Natural killer cell (primary cell): ENCODE measurements at places on chromosomes 5 and 9.

DNA sequence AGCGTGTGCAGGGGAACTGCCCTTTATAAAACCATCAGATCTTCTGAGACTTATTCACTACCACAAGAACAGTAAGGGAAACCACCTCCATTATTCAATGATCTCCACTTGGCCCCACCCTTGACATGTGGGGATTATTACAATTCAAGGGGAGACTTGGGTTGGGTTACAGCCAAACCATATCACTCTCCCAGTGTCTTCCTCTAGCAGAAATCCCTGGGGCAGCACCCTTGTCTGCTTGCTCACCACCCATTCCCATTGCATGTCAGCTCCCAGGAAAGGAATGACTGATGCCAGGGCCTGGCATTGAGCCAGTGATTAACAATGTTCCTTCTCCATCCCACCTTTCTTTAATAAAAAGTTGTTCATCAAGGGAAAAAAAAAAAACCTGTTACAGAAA is 199.0 kb downstream of the IRX1 start:
- DNase-seq, result no peak

- DNase-seq, result no peak
Observed at GRCh38 chr9:9753266-9753665, 859.5 kb downstream of the PTPRD start.

DNA sequence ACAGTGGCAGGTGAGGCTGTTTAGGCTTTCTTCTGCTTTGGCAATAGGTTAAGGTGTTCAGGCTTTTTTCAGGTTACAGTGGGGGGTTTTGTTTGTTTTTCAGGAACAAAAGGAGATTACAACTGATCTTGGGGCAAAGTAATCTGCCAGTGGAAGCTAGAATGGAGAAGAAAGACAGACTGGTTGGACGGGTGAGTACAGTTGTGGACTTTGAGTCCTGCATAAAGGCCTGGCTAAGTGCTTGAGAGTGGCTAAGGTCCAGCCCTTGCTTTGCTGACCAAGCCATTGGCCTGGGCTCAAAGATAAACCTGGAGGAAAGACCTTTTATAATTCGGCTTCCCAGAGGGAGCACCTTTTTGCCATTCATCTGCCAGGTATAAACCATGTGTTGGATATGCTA is 63.1 kb downstream of the MTMR12 start:
- no peak for DNase-seq

- DNase-seq, result no peak
Observed at GRCh38 chr5:164742025-164742424, 1236.6 kb downstream of the MAT2B start.

- DNase-seq, result no peak
Observed at GRCh38 chr9:126363847-126364671, 37.4 kb downstream of the MVB12B start.

- no peak for DNase-seq
Observed at GRCh38 chr5:157984611-157985010, 125.7 kb upstream of the CLINT1 start.

GRCh38 chr9:101706997-101707396 is 31.4 kb downstream of the GRIN3A start:
- DNase-seq, result no peak

GRCh38 chr9:124496463-124496862 is 10.7 kb downstream of the NR5A1 start:
- DNase-seq, result no peak

DNA sequence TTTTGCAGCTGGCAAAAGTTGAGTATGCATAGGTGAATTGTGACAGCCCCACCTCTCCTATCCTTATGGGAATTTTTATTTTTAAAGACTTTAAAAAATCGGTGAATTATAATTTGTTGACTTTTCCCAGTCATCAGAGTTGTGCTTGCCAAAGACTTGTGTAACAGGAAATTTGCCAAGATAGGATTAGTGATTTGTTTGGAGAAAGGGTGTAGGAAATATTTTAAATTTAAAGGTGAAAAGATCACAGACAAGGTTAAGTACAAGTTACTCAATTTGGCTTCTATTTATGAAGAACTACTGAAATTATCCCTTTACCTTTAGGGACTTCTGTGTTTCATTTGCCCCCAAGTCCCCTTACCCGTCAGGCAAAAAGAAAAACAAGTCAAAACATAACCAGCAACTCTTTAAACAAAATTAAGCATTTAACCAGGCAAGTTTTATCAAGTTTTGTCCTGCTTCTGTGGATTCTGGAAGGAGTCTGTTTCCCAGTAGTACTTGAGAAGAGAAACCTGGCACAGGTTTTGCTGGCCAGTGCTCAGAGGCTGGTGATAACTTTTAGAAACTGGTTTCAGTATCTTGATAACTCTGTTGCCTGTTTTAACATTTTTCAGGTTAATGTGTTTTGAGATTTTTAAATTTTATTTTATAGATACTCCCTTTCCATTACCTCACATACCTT is 285.4 kb downstream of the MAST4 start:
- no peak for DNase-seq

DNA sequence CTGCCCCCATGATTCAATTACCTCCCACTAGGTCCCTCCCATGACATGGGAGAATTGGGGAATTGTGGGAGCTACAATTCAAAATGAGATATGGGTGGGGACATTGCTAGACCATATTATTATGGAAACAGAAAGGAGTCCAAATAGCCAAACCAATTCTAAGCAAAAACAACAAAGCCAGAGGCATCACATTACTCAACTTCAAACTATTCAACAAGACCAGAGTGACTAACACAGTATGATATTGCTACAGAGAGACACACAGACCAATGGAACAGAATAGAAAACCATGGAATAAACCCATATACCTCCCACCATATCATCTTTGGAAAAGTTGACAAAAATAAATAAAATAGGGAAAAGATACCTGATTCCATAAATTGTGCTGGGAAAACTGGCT is 710.5 kb upstream of the CDH9 start:
- no peak for DNase-seq

DNA sequence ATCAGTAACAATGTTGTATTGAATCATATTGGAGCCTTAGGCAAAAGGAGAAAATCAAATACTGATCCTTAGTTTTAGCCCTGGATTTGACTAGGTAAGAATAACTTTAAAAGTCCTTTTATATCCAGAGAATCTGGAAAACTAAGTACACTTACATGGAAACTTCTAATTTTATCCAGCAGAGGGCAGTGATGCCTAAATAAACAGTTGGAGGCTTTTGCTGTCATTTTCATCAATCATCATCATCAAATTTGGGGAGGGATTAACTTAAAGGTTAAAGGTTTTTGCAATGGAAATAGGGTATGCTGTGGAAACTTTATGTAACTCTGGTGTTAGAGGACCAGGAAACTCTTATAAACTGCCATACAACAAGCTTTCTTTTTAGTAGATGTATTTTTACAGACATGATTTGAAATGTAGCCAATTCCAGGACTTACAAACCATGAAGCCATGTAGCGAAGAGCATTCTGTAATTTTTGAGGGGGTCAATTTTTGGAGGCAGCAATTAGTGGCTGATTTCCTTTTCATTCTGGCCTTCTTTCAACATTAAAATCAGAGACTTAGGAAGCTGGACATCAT is 112.7 kb downstream of the OSTF1 start:
- peak; percentile 70 for DNase-seq

GRCh38 chr9:109270441-109270840 is 50.4 kb downstream of the EPB41L4B start:
- DNase-seq, result no peak

- DNase-seq, result no peak
Observed at GRCh38 chr9:114995681-114996221, 65.4 kb upstream of the TNFSF8 start.

DNA sequence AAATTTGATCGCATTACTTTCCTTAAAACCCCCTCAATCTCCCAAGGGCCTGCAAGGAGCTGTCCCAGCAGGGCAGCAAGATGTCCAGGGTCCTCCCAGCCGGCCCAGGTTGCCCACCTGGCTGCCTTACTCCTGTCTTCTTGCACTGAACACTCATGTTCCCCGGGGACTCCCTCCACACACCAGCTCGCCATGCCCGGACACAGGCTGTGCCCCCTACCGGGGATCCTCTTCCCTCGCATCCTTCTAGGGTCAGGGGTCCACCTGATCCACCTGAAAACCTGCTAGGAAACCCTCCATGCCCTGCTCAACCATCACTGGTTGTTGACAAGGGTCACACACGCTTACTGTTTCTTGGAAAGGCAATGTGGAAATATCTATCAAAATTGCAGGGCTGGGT is 172.0 kb upstream of the MSX2 start:
- DNase-seq, result no peak

- DNase-seq, result no peak
Observed at GRCh38 chr5:71693828-71694427, 25.1 kb upstream of the CARTPT start.

- no peak for DNase-seq
Observed at GRCh38 chr9:137381501-137382443, 41.2 kb downstream of the EXD3 start.

GRCh38 chr9:113649054-113649453 is 185.5 kb downstream of the RGS3 start:
- DNase-seq, result no peak

DNA sequence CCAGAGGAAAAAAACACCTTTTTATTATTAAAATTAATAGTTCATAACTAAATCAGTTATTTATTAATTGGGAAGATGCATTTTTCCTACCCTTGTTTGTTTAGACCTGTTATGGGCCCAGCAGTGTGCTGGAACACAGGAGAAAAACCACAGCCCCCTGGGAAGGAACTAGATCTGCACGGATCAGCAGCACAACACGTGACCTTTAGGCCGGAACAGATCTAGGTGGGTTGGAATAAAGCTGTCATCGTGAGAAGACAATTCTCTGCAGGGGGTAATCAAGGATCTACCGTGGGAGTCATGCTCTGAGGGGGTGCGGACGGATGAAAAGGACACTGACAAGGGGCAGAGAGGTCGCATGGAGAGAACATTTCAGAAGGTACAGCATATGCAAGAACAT is 95.8 kb upstream of the SPATA31C2 start:
- DNase-seq, result no peak

- DNase-seq, result no peak
Observed at GRCh38 chr9:304106-304505, 89.4 kb downstream of the DOCK8 start.

DNA sequence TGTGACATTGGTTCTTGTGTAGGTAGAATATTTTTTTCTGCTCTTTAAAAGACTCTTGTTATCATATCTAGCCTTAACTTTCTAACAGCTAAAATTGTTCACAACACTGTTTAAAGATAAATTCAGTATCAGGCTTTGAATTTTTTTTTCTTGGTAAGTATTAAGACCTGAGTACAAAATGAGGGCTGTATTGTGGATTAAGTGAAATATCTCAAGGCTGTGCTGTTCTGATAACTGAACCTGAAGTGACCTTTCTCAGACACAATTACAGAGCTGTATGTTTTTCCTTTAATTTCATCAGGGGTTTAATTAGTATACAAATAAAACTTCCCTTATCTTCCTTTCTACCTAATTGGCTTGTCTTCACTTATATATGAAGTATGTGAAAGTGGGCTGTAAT is 290.5 kb downstream of the CCDC171 start:
- DNase-seq, result no peak

GRCh38 chr5:10932426-10932825 is 171.4 kb upstream of the DAP start:
- no peak for DNase-seq

GRCh38 chr9:131677444-131678180 is 62.3 kb downstream of the RAPGEF1 start:
- no peak for DNase-seq

- no peak for DNase-seq
Observed at GRCh38 chr5:142109331-142110045, 909 bp downstream of the NDFIP1 start.

GRCh38 chr9:114957558-114957957 is 27.2 kb upstream of the TNFSF8 start:
- no peak for DNase-seq

GRCh38 chr5:170139786-170140335 is 34.2 kb downstream of the FOXI1 start:
- no peak for DNase-seq

- DNase-seq, result no peak
Observed at GRCh38 chr5:89120719-89121118, 237.7 kb upstream of the MEF2C start.

GRCh38 chr5:7533941-7534340 is 138.0 kb downstream of the ADCY2 start:
- no peak for DNase-seq

- DNase-seq, result no peak
Observed at GRCh38 chr9:136001231-136001630, 40.1 kb upstream of the UBAC1 start.

- DNase-seq, result no peak
Observed at GRCh38 chr9:136239983-136240330, 5.7 kb downstream of the QSOX2 start.

- no peak for DNase-seq
Observed at GRCh38 chr5:32949286-32949970, 238.3 kb downstream of the NPR3 start.

- no peak for DNase-seq
Observed at GRCh38 chr5:38573521-38573920, 17.1 kb upstream of the LIFR start.

DNA sequence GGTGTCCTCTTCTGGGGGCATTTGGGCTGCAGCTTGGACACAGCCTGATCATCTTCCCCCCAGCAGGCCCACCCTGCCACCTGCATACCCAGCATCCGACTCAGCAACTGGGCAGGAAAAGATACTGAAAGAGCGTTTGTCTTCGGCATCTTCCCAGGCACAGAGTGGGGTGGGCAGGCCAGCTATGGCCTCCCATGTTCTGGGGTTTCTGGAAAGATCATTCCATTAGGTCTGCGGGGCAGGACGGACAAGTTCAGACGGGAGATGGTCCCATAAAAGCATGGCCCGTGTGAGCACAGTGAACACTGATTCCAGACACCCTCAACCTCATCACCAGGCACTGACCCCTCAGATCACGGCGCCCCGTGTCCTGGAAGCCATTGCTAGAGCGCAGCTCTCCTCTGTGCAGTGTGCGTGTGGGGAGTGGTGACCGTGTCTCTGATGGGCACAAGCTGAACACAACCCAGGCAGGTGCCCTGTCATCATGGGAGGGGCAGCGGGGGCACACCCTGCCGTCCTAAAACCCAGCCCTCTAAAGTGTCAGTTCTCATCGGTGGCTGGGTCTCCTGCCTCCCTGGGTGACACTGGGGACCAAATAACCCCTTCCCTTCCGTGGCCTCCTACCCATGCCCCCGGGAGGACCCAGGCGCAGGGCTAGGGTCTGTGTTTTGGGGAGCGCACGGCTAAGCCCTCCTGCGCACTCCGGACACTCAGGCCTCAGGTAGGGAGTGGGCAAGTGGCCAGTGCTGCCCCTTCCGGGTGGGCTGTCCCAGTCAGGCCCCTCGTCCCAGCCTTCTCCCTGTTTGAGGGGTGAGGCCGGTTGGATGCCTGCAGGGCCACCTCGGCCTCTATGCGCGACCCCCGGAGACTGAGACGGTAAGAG is 13.2 kb upstream of the TMEM250 start:
- DNase-seq, result no peak

- no peak for DNase-seq
Observed at GRCh38 chr5:67015541-67016191, 180.9 kb downstream of the CD180 start.

- no peak for DNase-seq
Observed at GRCh38 chr9:6897898-6898302, 140.1 kb downstream of the KDM4C start.

DNA sequence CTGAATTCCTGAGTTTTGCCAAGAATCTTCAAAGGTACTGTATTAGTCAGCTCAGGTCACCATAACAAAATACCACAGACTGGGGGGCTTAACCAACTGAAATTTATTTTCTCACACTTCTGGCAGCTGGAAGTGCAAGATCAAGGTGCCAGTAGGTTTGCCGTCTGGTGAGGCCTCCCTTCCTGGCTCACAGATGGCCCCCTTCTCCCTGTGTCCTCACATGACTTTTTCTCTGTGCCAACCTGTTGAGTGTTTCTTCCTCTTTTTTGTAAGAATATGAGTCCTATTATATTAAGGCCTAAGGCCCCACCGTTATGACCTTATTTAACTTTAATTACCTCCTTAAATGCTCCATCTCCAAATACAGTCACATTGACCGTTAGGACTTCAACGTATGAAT is 156.1 kb upstream of the KIF2A start:
- no peak for DNase-seq
